HTR-8/SVneo (cell line): ENCODE measurements at places on chromosomes 11 and 22.

DNA sequence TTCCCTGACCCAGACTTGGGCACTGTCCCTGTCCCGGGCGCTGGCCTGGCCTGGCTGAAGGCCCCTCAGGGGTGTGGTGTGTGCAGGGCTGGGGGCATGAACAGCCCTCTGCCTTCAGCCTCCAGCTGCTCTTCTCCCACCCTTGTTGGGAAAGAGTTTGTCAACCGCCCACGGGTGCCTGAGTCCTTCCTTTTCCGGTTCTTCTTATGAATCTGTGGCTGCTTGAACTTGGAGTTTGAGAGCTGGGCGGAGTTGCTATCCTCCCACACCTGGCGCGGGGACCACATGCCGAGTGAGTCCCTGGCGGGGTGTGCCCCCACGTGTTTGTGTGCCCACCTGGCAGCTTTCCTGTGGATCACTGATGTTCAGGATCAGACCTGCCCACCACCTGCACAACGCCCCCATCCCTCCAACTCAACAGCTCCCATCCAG lies 13.4 kb downstream of the NFAM1 start:
- no peak for DNase-seq

- no peak for DNase-seq
These were observed 10.5 kb upstream of the MMP13 start for GRCh38 chr11:102966011-102966410.

GRCh38 chr22:32200752-32201151 lies 4.1 kb downstream of the RFPL2 start:
- DNase-seq = no peak

GRCh38 chr11:59551659-59552521 lies 40.6 kb downstream of the OR4D9 start:
- DNase-seq = no peak

DNA sequence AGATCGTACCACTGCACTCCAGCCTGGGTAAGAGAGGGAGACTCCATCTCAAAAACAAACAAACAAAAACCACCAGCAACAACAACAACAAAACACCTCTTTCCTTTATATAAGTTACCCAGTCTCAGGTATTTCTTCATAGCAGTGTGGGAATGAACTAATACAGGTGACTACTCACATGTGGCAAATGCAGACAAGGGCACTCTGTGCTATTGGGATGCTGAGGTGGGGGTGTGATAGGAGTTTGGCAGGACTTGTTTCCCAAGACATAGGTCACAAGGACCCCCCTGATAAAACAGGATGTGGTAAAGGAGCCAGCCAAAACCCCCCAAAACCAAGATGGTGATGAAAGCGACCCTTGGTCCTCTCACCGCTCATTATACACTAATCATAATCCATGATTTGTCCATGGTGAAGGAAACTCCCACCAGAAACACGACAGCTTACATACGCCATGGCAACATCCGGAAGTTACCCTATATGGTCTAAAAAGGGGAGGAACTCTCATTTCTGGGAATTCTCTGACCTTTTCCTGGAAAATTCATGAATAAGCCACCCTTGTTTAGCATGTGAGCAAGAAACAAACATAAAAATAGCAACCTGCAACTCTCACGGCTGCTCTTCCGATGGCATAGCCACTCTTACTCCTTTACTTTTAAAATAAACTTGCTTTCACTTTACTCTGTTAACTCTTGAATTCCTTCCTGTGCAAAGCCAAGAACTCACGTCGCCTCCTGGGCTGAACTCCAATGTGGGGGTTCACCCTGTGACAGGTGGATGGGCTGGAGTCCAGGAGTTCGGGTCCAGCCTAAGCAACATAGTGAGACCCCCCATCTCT lies 18.8 kb upstream of the INCENP start:
- DNase-seq = no peak
